ENCODE measurements at places on chromosomes 3 and 15.

DNA sequence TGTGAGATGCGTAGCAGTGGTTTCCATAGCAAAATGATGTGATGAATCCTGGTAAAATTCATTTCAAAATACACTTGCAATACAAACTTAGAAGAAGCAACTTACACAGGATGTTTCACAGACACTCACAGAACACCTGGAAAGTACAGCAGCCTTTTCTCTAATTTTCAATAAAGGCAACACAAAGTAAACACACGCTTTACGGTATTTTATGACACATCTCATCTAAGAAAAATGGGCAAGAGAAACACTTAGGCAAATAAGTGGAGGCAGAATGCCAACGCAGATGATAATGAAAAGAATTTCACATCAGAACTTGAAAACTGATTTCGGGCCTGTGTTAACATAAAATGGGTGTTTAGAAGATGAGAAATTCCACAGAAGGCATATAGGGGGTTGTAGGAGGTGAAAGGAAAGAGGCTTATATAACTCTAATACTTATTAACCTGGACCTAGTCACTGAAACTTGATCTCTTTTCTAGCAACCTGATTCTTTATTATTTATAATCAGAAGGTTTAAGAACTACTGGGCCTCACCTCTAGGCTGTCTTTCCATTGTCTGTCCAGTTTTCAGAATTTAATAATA, 25.6 kb upstream of the MAP3K13 start:
- no peak for DNase-seq

DNA sequence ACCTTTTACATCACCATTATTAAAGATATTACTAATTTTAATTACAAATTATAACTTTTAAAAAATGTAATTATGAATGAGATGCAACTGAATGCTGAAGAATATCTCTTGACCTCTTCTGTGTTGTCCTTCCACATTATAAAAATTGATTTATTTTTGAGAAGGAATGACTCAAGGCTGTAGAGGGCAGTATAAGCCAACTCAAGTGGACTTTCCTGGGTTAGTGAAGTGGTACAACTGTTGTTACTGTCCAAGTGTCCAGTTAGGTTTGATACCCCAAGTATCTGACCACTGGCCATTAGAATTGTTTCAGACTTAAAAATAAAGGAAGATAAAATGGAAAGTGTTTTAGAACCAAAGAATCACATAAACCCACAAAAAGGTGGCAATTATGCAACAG, 51.9 kb downstream of the BBX start:
- no peak for DNase-seq

GRCh38 chr3:23686519-23686918, 119.2 kb upstream of the UBE2E1 start:
- no peak for DNase-seq

DNA sequence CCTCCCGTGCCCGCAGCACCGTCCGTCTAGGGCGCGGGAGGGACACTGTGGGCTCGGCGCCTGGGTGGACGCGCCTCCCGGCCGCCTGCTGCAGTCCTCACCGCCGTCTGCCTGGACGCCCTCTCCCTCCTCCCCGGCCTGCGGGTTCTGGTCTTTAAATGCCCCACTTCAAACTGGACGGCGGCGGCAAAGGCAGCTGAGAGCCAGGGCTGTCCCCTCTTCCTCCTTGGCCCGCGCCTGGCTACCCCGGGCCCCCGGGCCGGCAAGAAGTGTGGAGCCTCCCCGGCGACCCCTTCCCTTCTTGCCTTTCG, 426 bp downstream of the CBLB start:
- DNase-seq, result no peak

- DNase-seq, result no peak
Observed at GRCh38 chr15:40902605-40903561, 8.6 kb downstream of the VPS18 start.

DNA sequence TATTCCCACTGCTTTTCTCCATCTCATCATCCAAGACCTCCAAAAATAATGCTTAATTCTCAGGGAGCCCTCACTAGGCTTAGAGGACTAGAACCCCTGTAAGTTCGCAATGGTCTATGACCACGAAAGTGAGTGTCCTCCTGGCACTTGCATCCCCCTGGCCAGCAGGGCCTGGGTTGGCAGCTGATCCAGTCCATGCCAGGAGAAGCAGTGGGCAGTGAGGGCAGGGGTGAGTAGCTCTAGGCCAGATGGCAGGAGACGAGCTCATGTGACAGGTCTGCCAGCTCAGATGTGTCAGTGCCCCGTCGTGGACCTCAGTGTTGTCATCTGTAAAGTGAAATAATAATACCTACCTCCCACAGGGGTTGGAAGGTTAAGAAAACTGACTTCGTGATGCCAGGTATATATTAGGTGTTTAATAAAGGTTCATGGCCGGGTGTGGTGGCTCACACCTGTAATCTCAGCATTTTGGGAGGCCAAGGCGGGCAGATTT, 11.1 kb downstream of the GP5 start:
- no peak for DNase-seq

DNA sequence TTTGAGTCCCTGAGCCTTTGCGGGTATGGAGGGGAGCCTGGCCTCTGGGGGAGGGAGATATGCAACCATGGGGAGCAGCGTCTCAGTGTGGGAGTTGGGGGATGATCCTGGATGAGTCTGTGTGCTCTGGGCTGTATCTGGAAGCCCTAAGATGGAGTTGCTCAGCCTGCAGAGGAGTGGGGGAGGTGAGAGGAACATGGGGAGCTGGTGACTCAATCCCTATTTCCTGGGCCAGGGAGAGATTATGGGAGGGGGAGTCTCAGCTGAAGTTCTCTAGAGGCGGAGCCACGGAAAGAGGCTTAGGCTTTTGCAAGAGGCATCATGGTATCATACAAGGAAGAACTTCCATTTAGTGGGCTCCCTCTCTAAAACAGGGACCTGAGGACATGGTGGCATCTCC, 59.5 kb upstream of the TMEM115 start:
- no peak for DNase-seq

DNA sequence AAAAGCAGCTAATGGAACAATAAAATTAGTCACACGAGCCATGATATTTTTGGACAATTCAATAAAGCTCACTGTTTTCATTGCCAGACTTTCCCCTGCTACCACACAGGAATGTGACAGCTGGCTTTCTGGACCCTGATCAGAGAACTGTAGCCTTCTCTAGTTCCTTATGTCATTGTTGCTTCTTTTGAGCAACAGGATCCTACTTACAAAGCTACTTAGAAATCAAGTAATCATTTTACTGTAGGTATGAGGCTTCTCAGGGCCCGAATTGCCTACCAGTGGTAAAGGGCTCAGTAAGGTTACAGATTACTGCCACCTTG, 94.3 kb upstream of the AADACL2 start:
- no peak for DNase-seq

DNA sequence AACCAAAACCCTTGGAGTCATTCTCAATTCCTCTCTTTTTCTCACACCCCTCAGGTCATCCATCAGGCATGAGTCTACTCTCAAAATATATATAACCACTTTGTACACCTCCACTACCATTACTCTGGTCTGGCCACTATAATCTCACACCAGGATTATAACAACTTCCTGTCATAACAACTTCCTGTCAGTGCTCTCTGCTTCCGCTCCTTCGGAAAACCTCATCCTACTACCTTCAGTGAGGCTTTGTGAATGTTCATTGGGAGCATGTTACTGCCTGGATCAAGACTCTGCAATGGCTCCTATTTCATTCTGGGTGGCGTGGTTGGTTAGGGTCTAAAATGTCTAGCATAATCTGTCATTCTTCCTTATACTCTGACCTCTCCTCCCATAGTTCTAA, 447.4 kb downstream of the MAGI1 start:
- no peak for DNase-seq

Measured in stimulated activated CD4-positive, alpha-beta T cell treated with anti-CD3 and anti-CD28 coated beads, Interleukin-1b, Interleukin-23, amount 100 ng/mL, for 1 hour (primary cell).